ENCODE measurements at places on chromosomes 3 and 15.
A peak's percentile ranks its signal among the peaks of the same experiment; 100 is the strongest.

GRCh38 chr3:160413613-160414248, 14.3 kb downstream of the SMC4 start:
- peak; percentile 85 for DNase-seq

GRCh38 chr15:100757661-100758060, 122.0 kb upstream of the ALDH1A3 start:
- no peak for DNase-seq

DNA sequence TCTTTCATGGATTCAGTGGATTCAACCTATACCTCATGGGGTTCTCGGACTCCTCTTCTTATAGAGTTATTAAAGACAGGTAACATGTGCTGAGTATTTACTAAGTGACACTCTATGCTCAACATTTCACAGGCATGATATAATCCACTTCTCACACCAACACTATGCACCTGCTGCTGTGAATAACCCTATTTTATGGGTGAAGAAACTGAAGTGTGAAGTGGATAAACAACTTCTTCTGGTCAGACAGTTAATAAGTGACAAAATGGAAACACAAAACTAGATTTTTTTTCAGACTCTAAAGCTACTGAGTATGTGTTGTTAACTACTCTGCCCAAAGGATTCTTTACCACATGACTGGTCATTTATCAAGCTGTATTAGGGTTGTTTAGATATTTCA, 403.5 kb downstream of the DIPK2A start:
- DNase-seq, result no peak

DNA sequence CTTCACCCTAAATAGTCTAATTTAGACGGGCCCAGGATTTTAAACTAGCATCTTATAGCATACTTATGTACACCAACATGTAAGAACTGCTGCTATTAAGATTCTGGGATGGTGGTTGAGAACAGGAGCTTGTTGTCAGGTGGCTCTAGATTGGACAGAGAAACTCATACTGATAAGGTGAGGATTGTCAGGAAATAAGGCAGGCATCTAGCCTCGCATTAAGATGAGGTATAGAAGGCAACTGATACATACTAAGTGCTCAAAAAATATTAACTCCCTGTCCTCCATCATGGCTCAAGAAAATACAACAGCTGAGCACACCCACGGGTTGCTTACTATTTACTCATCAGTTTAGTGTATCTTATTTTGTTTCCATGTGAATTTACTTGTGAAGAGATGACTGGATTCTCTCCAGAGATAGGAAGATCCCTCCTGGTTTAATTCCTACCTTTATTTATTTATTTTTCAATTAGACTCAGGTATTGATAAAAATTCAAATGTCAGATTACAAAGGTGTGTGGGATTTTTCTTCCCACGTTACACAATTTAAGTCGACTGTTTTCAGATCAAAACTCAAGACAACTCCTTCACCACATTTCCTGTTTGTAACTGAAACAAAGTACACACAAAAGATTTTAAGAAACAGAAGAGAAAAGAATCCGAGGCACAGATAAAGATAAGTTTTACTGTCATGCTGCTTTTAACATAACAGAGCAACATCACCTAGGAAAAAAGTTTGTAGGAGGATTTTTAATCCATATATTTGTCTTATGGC, at the start of gene TRAT1:
TRAT1 (plus strand) TSS at position 664 of the 775 bp plus-strand sequence. CDS start 142 bp downstream, outside the sequence.
- DNase-seq, result peak; percentile 31

DNA sequence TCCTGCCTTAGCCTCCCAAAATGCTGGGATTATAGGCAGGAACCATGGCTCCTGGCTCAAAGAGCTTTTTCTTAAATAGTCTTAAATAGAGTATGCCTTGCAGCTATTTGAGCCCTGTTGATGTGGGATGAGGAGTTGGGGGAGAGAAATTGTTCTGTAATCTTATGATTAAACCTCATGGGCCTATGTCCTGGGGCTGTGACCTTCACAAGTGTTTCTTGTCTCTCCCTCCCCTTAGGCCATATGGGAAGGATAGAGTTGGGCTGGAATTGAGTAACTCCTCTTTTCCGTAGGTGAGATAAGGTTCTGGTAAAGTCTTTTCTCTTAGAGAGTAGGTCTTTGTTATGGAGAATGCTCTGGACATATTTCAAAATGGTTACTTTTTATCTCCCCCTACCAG, 114.3 kb downstream of the ARNT2 start:
- DNase-seq, result no peak

- DNase-seq, result no peak
Observed at GRCh38 chr3:149462581-149463011, 11.9 kb upstream of the TM4SF4 start.

GRCh38 chr3:169457807-169458697, 205.5 kb downstream of the MECOM start:
- DNase-seq, result peak; percentile 78

DNA sequence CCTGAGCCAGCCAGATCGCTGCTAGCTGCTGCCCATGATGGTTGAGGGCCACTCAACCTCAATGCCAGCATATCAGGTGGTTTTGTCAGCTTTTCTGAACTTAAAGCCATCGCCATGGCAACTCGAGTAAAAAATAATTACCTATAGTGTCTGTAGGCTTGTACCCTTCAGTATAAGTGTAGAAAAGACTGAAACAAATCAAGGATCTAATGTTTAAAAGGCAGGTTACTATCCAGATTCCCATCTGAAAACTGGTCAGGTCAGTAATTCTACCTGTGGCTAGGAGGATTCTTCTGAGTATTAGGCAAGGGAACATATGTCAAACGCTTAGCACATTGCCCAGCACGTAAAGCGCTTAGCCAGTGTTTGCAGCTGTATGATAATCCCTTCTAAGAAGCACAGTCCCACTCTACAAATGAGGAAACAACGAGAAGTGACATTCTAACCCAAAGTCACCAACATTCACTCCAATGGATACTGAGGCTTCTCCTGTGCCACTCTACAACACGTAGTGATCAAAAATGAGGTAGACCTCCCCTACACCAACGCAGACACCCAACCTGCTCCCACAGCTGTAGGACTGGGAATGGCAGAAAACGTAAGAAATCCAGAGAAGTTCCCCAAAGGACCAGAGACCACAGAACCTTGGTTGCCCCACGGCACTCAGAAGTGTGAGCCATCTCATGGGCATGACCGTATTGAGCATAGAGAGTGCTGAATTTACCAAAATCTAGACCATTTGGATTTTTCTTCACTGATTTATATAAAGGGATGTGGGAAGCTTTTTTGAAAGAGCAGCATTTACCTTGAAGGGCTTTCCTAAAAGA, 55.3 kb downstream of the SLTM start:
- DNase-seq, result no peak
